ENCODE measurements at places on chromosomes 13 and 19.
A peak's percentile ranks its signal among the peaks of the same experiment; 100 is the strongest.

GRCh38 chr19:29454109-29454508, 71.7 kb upstream of the VSTM2B start:
- no peak for DNase-seq

GRCh38 chr19:10006335-10006708, 4.0 kb downstream of the COL5A3 start:
- DNase-seq, result peak; percentile 83

DNA sequence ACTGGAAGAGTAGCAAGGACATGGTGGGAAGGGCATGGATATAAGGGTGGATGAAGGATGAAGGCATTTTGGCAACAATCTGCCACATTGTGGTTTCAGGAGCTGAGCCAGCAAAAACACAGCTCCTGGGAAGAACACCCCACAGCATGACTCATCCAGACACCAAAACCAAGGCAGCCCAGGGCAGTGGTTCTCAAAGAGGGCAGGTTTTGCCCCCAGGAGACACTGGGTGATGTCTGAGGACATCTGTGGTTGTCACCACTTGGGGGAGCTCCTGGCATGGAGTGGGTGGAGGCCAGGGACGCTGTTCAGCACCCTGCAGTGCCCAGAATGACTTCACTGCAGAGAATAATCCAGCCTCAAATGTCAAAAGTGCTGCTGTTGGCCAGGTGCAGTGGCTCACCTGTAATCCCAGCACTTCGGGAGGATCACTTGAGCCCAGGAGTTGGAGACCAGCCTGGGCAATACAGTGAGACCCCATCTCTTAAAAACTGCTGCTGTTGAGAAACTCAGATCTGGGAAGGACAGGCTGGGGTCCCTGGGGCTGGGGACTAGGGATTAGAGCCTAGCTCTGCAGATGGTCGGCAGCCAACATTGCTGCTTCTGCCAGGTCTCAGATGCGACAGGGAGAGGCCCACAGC, 16.1 kb downstream of the ZFR2 start:
- peak; percentile 56 for DNase-seq

DNA sequence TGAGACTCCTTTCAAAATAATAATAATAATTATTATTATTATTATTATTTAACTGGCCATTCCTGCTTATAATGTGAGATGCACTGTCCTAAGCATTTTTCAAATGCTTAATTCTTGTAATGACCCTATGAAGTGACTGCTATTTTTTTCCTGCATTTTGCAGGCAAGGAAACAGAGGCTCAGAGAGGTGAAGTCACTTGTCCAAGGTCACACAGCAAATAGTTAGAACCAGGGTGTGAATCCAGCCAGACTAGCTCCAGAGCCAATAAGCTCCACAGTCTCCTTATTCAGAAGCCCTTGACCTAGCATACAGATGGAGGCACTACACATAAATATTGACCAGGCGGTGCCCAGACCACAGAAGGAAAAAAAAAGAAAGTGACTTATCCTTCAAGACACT, 77.5 kb upstream of the CACNA1A start:
- DNase-seq, result no peak

- no peak for DNase-seq
Measured at GRCh38 chr13:53182724-53183123, 154.1 kb downstream of the OLFM4 start.

Measured in AG10803 (cell line).